ENCODE measurements at places on chromosomes 2 and 18. TPM values are rescaled to one million over a fixed set of nuclear protein-coding genes. Genes with fewer than 3 reads are reported as not detected.

DNA sequence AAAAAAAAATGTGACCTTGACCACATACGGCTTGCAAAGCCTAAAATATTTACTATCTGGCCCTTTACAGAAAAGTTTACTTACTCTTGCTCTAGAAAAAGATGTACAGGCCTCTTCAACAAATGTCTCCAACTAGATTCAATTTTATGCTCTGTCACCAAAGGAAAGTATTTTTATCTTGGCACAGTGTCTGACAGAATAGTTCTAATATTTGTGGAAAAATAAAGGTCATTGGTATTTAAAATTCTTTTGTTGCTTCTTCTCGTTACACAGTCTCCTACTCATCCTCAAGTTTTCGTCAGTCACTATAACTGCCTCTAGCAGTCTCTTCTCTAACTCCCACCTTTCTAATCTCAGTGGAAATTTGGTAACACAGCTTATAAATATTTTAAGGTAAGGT lies 1.4 kb downstream of the RBKS start:
- no peak for DNase-seq

The EIF2AK3 gene
- total RNA-seq, result 33.6 TPM

DNA sequence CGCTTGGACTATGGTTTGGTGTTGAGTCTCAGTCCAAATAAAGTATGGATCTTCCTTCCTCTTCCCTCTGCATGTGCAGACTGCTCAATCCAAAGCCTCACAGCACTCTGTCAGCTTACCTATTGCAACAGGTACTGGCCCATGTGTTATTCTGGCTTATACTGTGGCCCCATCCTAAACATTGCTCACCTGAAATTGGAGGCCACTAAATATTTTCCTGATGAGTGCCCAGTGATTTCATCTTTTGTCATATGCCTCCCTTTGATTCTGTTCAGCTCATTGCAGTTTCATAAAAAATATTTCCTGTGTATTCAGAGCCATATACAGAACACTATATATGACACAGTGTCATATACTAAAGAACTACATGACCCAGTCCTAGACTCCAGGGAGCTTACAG lies 86.3 kb upstream of the FAM136A start:
- DNase-seq, result no peak

DNA sequence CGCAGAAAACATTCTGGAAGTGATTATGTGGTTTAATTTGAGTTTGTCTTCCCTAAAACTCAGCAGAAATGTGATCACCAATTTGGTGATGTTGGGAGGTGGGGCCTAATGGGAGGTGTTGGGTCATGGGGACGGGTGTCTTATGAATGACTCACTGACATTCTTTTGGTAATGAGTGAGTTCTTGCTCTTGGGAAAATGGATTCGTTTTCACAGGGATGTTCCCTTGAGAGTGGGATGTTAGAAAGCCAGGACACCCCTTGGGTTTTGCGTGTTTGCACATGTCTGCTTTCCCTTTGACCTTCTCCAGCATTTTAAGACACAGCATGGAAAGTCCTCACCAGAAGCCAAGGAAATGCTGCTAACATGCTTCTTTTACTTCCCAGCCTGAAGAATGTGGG lies 321.5 kb upstream of the NT5C1B start:
- no peak for DNase-seq

DNA sequence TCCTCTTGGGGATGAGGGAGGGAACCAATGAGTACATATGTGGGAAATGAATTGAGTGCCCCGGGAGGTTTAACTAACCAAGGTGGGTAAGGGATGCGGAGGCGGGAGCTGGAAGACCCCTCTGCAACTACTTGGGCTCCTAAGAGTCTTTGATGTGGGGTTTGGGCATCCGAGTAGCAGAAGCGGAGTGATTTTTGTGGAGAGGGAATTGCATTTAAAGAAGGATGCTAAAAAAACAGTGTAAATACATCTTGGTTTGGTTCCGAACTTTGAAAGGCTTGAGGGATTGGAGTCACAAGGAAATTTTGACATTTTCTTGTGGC lies 215.7 kb downstream of the MCFD2 start:
- DNase-seq, result no peak

The MGAT4A gene
- 44.0 TPM for total RNA-seq

DNA sequence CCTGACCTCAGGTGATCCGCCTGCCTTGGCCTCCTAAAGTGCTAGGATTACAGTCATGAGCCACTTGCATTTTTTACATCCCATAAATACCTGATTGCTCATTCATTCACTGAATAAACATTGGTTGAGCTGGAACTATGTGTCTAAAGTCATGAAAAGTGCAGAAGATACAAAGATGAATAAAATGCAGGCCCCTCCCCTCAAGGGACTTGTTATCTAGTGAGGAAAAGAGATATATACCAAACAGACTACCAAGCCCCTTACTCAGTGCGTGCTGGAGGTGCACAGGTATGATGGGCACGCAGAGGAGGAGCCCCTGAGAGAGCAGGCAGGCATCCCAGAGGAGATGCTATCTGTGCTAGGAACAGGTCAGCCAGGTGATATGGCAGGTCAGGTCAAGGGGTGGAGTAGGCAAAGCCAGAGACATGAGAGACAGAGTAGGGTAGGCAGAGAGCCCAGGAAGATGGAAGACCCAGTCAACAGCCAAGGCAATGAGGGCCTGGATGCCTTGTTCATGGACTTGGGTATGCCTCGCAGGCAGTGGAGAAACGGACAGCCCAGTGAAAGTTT lies 7.7 kb downstream of the FHL2 start:
- DNase-seq, result no peak

DNA sequence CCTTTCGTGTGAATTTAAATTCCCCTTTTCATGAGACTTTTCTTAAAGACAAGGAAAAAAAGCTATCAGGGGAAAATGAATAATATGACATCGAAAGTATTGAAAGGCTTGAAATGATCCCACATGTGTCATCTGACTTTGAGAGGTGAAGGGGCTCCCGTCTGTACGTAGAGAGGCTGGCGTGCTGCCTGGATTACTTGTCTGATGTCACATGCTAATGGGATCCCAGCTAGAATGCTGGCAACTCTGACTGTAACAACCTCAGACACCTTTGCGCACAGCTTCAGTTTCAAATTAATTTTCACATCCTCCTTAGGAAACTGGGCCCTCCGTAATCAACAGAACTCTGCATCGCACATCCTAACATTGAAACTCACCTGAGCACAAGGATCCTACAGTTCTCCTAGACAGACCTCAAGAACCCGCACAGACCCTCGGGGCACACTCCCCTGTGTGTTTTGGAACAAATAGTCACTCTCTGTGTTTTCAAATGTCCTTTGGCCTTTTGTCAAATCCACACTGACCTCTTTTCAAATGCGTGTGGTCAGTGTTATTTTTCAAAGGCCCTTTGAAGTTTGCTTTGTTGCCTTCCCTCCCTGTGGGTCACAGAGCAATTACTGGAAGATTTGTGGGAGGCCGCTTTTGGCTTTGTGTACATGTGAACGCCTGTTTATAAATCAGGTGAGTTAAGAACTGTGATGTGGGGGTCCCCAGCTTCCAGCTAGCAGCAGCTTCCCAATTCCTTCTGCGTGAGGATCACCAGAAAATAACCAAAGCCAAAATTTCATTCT lies 65.9 kb downstream of the IL1R2 start:
- DNase-seq, result no peak
